ENCODE measurements at places on chromosomes 1 and 21. TPM values are rescaled to one million over a fixed set of nuclear protein-coding genes. Genes with fewer than 3 reads are reported as not detected.

GRCh38 chr1:147890177-147890790, 12.3 kb upstream of the GJA8 start:
- peak; percentile 30 for DNase-seq

- no peak for DNase-seq
Observed at GRCh38 chr1:90834354-90834885, 117.3 kb upstream of the BARHL2 start.

The FCRLA gene
- not detected for total RNA-seq

- no peak for DNase-seq
Observed at GRCh38 chr1:20426923-20427322, 59.1 kb downstream of the CAMK2N1 start.

Data from pancreas (tissue), 10 donors.